GM12865 (cell line): ENCODE measurements at places on chromosomes 6 and 20.

DNA sequence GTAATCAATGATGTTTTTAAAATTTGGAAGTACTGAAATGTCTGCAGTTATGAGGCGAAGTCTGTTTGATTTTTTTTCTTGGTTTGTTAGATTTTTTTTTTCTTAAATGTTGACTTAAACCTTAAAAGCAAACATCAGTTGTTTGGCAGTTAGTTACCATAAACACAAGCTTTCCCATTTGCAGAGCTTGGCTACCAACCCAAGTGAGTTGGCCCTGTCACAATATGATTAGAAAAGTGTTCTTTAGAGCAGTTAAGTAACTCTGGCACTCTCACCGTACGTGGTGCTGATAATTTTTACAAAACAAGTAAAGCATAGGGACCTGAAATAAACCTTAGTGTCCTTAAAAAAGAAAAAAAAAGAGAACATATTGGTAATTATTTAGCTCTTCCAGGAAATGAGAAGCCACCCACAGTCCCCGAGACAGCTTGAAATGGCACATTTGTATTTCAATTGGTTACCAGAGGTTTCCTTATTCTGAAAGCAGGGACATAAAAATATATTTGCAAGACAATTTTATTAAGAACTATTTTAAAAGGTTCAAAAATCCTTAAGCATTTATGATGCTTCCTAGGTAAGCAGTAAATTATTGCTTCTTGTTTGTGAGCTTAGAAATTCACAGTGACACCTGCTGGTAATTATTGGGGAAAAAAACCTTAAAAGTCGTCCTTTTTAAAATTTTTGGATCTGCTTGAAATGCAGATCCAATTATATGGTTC lies 3.9 kb downstream of the HEY2 start:
- peak; percentile 50 for DNase-seq

DNA sequence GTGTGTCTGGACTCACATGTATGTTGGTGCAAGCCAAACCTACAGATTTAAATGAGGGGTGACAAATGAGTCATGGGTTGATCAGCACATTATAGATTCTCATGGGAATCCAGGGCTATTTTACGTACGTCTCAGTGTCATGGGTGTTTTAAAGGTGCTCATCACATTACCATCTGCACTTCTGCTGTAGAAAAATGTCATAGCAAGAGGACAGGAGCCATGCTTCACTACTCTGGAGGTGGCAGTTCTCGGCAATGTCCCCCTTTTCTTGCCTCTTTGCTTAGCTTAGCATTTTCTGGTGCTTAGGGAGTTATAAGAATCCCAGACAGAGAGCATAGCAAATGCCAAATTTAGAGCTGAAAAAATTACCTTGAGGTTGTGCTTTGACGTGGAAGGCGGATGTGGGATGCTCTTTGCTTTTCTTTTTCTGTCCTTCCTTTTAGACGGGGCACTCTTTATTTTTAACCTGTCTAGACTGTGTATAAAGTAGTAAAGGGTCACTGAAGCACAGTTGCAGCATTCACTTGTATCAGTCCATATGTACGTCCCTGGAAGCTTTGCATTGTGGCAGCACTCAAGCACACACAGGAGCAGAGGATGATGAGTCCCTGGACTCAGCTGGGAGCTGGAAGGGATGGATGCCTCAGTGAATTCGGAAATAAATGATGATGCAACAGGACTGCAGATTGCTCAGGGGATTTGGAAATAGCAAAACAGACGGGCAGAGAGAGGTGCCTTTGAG lies 139.7 kb downstream of the SYNDIG1 start:
- DNase-seq = peak; percentile 52

DNA sequence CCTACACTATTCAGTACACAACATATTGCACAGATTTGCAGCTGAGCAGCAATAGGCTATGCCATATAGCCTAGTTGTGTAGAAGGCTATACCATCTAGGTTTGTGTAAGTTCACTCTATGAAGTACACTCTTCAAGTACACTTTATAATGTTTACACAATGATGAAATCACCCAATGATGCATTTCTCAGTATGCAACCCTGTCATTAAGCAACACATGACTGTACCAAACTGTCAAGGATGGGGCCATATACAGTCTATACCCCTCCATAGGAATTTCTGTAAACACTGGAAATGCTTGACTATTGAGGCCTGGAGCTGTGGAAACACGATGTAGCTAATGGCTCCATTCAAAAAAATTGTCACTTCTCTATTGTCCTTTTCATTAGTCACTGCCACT lies 535.4 kb downstream of the EPM2A start:
- no peak for DNase-seq

- DNase-seq = no peak
Observed at GRCh38 chr6:56949925-56950495, 4.9 kb upstream of the BEND6 start.

DNA sequence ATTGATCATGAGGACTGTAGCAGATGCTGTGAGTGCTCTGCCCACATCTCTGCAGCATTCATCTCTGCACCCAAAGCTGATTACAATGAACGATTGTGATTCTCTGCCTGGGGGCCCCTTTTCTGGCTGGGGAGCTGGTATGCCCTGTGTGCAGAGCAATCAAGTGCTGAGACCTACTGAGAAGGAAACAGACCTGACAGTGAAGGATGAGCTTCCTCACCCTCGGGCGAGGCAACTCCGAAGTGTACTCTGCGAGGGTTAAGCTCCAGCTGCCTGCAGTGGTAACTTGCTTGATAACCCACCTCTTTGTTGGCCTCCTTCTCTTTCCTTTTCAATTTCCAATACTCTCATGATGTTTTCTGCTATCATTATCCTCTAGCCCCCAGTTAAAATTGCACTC lies 289.7 kb upstream of the RNF24 start:
- DNase-seq = no peak

DNA sequence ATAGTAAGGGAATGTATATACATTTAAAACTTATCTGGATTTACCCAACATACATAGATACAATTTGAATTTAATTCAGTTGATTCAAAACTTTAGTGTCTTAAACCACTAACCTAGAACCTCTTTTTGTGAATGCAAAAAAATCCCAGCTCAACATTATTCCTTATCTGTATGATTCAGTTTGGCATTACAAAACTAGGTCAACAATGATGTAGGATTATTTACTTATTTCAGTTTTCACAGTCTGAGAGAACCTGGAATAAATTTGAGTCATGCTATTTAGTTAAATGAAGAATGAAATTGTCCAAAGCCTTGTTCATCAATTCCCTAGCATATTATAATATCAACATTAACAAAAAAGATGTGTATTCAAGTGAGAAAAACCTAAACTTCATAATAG lies 7.4 kb upstream of the PLCB1 start:
- DNase-seq = no peak

DNA sequence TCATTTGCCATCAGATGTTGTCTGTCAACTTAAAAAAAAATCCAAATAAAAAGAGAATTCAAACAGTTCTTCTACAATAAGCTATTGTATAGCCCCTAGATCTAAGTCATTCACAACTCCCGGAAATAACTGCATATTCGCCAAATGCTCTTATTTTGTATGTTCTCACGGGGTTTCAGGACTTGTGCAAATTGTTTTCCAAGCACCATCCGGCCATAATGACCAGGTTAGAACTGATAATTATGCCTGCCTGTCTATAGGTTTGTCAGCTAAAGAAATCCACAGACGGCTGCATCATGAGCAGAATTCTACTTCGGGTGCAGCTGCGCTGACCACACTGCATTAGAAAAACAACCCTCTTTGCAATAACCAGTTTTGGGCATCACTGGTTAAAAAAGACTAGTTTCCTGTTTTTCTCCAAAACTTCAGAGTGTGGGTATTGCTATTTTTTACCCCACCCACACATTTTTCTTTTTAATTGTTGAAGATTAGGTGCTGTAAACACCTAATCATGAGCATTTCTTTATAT lies 87.7 kb downstream of the HIVEP2 start:
- DNase-seq = peak; percentile 85

DNA sequence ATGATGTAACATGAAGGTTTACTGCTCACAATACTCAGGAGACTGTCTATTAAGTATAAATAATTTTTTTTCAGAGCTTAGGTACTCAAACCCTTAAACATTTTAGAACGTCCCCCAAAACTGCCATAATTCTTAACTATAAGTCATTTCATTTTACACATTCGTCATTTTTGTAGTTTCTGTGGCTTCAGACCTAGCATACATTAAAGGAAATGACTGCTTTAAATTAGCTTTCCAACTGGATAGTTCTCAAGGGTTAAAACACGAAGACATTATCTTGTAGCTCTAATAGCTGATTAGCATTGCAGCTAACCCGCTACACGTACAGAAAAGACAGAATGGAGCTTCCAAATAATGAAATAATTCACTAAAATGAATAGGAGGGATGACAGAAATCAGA lies 24.9 kb upstream of the PLN start:
- DNase-seq = peak; percentile 19
